Kidney (tissue), 22 donors: ENCODE measurements at places on chromosomes 7 and 10. TPM values are rescaled to one million over a fixed set of nuclear protein-coding genes. Genes with fewer than 3 reads are reported as not detected.

GRCh38 chr10:6008497-6009142 lies 31.3 kb upstream of the IL15RA start:
- DNase-seq, result no peak
- no peak overlapping the region for H3K27ac ChIP-seq
- no peaks in the 10 kb centered on the region for H3K27me3 ChIP-seq
- H3K4me3 ChIP-seq, result no peak overlapping the region
- no peaks in the 10 kb centered on the region for H3K4me1 ChIP-seq

GRCh38 chr7:13411151-13411550 lies 578.3 kb downstream of the ETV1 start:
- H3K4me3 ChIP-seq, result no peak overlapping the region
- no peaks in the 10 kb centered on the region for H3K4me1 ChIP-seq
- DNase-seq, result no peak
- H3K36me3 ChIP-seq, result no peaks in the 10 kb centered on the region

DNA sequence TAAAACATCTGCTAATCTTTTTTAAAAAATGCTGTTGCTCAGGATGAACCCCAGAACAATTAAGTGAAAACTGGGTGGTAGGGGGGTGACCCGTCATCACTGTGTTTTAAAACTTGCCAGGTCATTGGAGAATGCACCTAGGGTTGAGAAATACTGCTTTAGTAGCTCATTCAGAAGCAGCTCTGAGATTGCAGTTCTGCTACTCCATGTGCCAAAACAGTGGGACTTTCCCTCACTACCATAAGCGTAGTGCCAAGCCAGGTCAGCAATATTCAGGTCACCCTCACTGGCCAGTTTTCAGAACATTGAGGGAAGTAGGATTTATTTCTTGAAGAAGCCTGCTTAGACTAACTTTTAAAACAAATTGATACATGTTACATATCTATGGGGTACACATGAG lies 5.2 kb downstream of the STEAP2 start:
- peaks cover 13% of the 10 kb centered on the region for H3K4me1 ChIP-seq
- DNase-seq, result no peak
- no peak overlapping the region for H3K27ac ChIP-seq
- no peak overlapping the region for H3K4me3 ChIP-seq
- no peaks in the 10 kb centered on the region for H3K36me3 ChIP-seq

DNA sequence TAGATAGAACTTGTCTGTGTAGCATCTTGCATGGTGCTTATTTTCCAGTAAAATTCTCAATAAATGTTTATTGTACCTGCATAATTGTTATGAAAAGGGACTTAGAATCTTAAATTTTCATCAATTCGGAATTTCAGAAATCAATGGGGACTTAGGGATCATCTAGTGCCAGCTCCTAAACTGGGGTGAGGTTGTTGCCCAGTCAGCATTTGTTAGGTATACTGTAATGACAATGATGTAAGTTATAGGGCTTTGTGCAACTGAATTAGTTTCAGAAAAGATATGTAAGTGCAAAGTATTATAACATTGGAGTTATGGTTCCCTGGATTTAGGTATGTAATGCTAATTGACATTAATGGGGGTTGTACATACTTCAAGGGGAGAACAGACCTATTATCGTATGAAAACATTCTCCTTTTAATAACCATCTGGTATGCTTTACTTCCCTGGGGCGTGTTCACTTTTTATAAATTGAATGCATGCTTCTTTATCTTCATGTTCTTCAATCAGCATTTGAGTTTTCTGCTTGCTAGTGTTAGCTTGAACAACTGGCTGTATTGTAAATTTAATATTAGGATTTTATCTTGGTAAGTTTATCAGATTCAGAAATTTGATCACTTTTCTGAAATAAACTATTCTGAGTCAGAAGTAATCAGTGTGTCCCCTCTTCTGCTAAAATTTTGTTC lies 270.3 kb downstream of the BBS9 start:
- H3K4me3 ChIP-seq, result no peak overlapping the region
- H3K4me1 ChIP-seq, result no peaks in the 10 kb centered on the region
- no peak overlapping the region for H3K27ac ChIP-seq
- H3K36me3 ChIP-seq, result no peaks in the 10 kb centered on the region
- DNase-seq, result no peak

DNA sequence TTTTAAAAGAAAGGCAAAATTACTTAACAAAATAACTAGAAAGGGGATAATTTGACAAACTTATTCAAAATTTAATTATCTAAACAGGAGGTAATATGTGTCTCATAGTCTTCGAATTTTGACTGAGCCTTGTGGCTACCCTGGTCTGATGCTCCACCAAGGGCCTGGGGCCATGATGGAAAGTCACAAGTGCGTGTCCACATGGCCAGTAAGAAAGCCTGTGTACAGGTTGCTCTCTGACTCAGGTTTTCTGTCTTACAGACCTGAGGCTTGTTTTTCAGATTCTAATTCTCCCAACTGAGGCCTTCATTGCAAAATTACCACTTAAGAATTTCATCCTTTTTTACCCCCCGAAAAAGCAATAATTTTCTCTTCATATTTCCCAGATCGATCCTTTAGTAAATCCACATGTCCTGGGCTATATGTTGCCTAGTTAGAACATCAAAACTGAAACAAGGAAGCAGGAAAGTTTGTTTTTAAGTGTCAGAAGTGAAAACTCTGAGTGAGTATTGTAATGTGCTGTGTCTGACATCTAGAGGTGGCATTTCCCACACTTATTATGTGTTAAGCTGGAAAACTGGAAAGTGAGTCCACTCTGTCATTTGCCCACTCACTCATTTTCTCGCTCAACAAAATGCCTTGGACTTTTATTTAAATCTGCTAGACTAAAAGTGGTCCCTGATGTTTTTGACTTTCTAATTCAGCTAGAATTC lies 10.0 kb downstream of the CYP3A43 start:
- H3K27ac ChIP-seq, result no peak overlapping the region
- H3K4me1 ChIP-seq, result peaks cover 2% of the 10 kb centered on the region
- H3K36me3 ChIP-seq, result no peaks in the 10 kb centered on the region
- no peak for DNase-seq
- no peak overlapping the region for H3K4me3 ChIP-seq
- H3K27me3 ChIP-seq, result no peaks in the 10 kb centered on the region

DNA sequence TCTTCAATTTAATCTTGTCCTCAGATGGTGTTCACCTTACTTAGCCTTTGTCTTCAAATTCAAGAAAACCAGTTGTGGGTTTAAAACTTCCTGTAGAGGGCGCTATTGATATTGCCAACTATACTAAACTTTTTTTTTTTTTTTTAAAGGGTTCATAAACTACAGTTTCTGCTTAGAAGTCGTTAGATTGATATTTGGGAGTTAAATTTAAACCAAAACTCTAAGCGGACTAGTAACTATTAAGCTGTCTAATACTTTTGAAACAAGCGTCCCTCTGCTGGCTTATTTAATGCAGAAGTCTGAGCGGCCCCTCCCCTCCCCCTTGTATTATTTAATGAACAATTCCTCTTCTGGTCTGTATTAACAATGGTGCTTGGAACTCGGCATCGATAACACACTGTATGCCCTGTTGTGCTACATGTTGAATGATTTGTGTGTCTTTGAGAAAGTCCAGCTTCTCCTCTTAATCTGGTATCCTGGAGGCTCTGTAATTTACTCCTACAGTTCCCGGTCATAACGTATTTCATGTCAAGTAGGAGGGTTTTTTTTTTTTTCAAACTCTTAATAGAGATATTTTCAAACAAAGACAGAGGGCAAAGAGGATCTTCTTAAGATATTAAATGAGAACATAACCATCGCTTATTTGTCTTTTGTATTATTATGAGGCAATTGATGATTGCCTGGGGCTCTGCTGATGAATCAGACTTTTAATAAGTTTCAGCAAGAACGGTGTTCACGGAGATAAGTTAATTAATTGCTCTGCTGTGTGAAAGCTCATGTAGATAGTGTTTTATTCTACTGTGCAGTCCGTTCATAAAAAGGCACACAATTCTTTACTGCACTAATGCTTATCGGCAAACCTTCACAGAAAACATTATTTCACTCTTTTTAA lies 22.6 kb upstream of the CREB5 start:
- no peaks in the 10 kb centered on the region for H3K36me3 ChIP-seq
- peaks cover 2% of the 10 kb centered on the region for H3K4me1 ChIP-seq
- no peaks in the 10 kb centered on the region for H3K27me3 ChIP-seq
- DNase-seq, result no peak

DNA sequence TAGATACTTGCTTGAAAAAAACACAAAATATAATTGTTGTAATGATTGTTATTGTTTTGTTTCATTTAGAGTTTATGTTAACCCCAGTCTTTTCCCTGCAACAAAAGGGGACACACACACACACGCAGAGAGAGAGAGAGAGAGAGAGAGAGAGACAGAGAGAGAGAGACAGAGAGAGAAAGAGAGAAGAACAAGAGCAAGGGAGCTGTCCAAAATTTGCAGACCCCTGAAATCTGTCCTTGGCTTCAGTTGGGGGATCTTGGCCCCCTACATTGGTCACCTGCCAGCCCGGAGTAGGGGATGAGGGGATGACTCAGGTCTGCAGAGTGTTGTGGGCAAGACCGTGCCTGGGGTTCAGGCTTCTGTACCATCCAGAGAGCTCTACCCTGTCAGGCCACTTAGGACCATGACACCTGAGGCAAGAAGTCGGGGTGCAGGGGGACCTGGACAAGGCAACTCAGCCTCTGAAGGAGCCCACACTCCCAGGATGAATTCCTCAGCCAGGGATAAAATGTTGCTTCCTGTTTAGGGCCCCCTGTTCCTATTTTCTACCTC lies 73.1 kb downstream of the RAMP3 start:
- H3K27ac ChIP-seq, result peak overlapping the region; percentile 43
- H3K27me3 ChIP-seq, result no peaks in the 10 kb centered on the region
- no peak for DNase-seq
- no peaks in the 10 kb centered on the region for H3K36me3 ChIP-seq
- H3K4me3 ChIP-seq, result no peak overlapping the region

DNA sequence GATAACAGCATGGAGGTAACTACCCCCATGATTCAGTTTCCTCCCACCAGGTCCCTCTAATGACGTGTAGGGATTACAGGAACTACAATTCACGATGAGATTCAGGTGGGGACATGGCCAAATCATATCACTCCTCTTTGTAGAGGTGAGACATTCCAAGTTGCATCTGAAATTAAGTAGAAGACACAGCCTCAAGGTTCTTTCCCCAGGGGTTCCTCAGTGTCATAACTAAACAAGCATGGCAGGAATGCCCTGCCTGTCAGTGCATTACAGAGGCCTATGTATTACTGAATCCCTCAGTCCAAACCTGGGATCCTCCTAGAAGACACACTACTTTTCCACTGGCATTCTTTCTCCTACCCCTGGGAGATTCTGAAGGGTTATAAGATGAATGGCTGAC lies 42.6 kb upstream of the WNT16 start:
- no peak for DNase-seq
- H3K4me3 ChIP-seq, result no peak overlapping the region
- no peak overlapping the region for H3K27ac ChIP-seq
- H3K4me1 ChIP-seq, result no peaks in the 10 kb centered on the region
- H3K27me3 ChIP-seq, result no peaks in the 10 kb centered on the region

- no peak overlapping the region for H3K4me3 ChIP-seq
- no peak for DNase-seq
- no peaks in the 10 kb centered on the region for H3K27me3 ChIP-seq
- H3K27ac ChIP-seq, result no peak overlapping the region
- no peaks in the 10 kb centered on the region for H3K36me3 ChIP-seq
Observed at GRCh38 chr10:94155722-94156271, 162.1 kb downstream of the PLCE1 start.

DNA sequence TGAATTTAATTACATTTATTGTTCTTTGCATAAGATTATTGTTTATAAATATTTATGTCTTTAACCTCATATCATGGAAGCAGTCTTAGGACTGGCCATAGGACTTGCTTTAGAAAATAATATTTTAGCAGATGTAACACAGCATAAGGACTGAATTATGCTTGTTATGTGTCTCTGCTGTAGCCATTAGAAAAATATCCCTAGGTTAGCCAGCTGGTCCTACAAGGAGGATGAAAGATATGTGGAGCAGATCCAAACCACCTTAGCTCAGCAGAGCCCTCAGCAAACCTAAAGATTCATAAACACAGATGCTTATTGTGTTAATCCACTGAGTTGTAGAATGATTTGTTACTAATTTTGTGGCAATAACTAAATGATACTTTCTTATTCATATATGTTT lies 166.0 kb upstream of the COL1A2 start:
- no peaks in the 10 kb centered on the region for H3K27me3 ChIP-seq
- no peak overlapping the region for H3K27ac ChIP-seq
- no peaks in the 10 kb centered on the region for H3K4me1 ChIP-seq
- H3K4me3 ChIP-seq, result no peak overlapping the region
- DNase-seq, result no peak
- H3K36me3 ChIP-seq, result no peaks in the 10 kb centered on the region

DNA sequence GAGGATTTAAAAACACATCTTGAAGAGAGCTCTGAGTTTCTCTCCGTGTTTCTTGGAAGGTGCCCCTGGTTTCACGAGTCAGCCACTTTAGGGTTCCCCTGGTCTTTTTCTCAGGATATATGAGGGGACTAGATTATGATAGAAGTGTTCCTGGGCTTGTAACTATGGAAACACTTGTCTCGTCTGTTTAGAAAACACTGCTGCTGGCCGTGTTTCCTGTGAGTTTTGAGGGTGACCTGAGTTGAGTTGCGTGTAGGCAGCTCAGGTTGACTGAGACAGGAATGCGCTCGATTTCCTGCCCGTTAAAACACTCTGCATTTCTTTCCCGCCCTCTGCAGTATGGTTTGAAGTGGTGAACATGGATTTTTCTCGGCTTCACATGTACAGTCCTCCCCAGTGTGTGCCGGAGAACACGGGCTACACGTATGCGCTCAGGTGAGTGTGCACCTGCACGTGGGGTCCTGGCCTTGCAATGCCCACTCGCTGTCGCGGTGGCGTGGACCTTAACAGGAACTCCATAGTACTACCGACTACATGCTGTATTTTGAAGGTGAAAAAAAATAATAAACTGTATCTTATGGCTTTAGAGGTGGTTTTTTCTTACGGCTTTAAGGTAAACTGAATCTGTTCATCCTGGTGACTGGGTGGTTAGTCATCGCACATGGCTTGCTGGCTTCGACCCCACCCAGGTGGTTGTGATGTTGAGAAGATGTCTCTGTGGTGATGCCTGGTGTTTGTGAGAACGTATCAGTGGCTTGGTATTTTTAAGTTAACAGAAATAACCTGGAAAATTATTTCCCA lies at the start of gene SUN1:
TSS of gene SUN1 (plus strand) at position 310 of the 801 bp plus-strand sequence. CDS start at position 359, 49 bp downstream.
- H3K27ac ChIP-seq, result peak within 1 kb of the TSS; percentile 89
- DNase-seq, result peak; percentile 69

DNA sequence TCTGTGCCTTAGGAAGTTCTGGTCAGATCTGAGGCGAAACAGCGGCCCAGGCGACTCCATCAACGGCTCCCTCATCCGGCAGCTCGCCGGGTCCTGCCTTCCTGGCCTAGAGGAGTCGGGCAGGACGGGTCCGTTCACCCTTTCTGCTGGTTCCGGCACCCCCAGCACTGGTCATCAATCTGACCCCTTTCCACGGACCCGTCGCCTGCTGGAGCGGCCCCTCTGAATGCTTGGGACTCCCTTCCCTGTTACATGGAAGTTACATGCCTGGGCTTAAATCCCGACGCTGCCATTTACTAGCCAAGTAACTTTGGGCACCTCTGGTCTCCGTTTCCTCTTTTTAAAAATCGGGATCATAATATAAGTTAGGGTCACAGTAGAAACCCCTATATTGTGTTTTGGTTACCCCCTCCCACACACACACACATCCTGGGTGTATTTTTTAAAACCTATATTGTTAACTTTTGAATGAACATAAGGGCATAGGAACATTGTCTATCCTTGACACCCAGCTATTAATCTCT lies 607 bp upstream of the GGCT start:
- peaks cover 5% of the 10 kb centered on the region for H3K4me1 ChIP-seq
- no peaks in the 10 kb centered on the region for H3K27me3 ChIP-seq
- DNase-seq, result no peak
- no peaks in the 10 kb centered on the region for H3K36me3 ChIP-seq
- peak overlapping the region; percentile 90 for H3K4me3 ChIP-seq

The CFAP46 gene
- 8.3 TPM for total RNA-seq

The CCDC136 gene
- 4.2 TPM for total RNA-seq

The TEX47 gene
- not detected for total RNA-seq

The RBP3 gene
- not detected for total RNA-seq

The MET gene
- 225 TPM for total RNA-seq
